Caki2 (cell line): ENCODE measurements at places on chromosomes 3 and 15.

GRCh38 chr3:170740285-170740684, 129.7 kb downstream of the RPL22L1 start:
- DNase-seq, result no peak

- DNase-seq, result no peak
These were observed 25.5 kb downstream of the CD276 start for GRCh38 chr15:73709686-73710085.

DNA sequence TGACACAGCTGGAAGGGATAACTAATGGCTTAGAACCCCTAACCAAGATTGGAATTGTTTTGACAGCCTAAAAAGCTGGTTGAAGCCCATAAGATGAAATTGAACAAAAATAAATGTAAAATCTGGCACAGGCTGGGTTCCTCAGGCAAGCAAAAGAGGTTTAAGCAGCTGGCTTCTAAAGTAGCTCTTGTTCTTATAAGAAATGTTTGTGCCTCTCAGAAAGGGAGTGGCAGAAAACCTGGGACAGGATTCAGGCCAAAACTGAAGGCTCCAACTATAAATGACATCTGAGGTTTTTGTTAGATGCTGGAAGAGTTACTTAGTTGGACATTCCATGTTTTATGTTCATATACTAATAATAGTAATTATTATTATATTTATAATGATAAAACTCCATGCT, 378.3 kb downstream of the CNTN4 start:
- DNase-seq, result no peak

- no peak for DNase-seq
These were observed 122.4 kb downstream of the NECTIN3 start for GRCh38 chr3:111194048-111194447.
